Purkinje cell (primary cell): ENCODE measurements at places on chromosomes 7 and 10. TPM values are rescaled to one million over a fixed set of nuclear protein-coding genes. Genes with fewer than 3 reads are reported as not detected.

Gene MAT1A
- polyA plus RNA-seq, result not detected in 2 replicates

Gene HOXA3
- not detected in 2 replicates for polyA plus RNA-seq

Gene STOX1
- 5.8 and 9.3 TPM in 2 replicates for polyA plus RNA-seq

Gene RTKN2
- 0.04 and 1.2 TPM in 2 replicates for polyA plus RNA-seq

Gene OPN4
- 0.20 TPM in 1 of 2 replicates, not detected in the other for polyA plus RNA-seq

Gene CEP55
- not detected in 2 replicates for polyA plus RNA-seq

Gene INSYN2A
- polyA plus RNA-seq, result 0.60 and 0.74 TPM in 2 replicates

Gene SLC26A3
- not detected in 2 replicates for polyA plus RNA-seq

Gene EN2
- 6.1 and 9.4 TPM in 2 replicates for polyA plus RNA-seq

Gene SEMA3D
- 0.20 and 0.98 TPM in 2 replicates for polyA plus RNA-seq

Gene AKR1C1
- 0.85 and 25.5 TPM in 2 replicates for polyA plus RNA-seq

Gene HOXA10
- not detected in 2 replicates for polyA plus RNA-seq

Gene FEZF1
- polyA plus RNA-seq, result not detected in 2 replicates

Gene SPDYE6
- 0.46 TPM in 1 of 2 replicates, not detected in the other for polyA plus RNA-seq

Gene CPEB3
- 22.4 and 23.4 TPM in 2 replicates for polyA plus RNA-seq

Gene NAT16
- polyA plus RNA-seq, result not detected in 2 replicates

Gene RNLS
- 9.4 and 12.3 TPM in 2 replicates for polyA plus RNA-seq

Gene PRPS1L1
- not detected in 2 replicates for polyA plus RNA-seq

Gene C10orf67
- 0.27 TPM in 1 of 2 replicates, not detected in the other for polyA plus RNA-seq

Gene CDHR3
- polyA plus RNA-seq, result 3.6 and 4.5 TPM in 2 replicates

Gene WDR86
- polyA plus RNA-seq, result not detected in 2 replicates

Gene VIPR2
- not detected in 2 replicates for polyA plus RNA-seq

Gene GPR26
- 0.06 and 0.67 TPM in 2 replicates for polyA plus RNA-seq

Gene MMP21
- not detected in 2 replicates for polyA plus RNA-seq

Gene ZNF239
- 10.9 and 16.4 TPM in 2 replicates for polyA plus RNA-seq

Gene PVRIG
- polyA plus RNA-seq, result not detected in 2 replicates

Gene PTPRN2
- 1.4 and 7.6 TPM in 2 replicates for polyA plus RNA-seq

Gene NPFFR1
- 0.13 and 0.71 TPM in 2 replicates for polyA plus RNA-seq

Gene TMEM176B
- 2.5 TPM in 1 of 2 replicates, not detected in the other for polyA plus RNA-seq

Gene POT1
- polyA plus RNA-seq, result 23.2 and 26.0 TPM in 2 replicates

Gene SCART1
- polyA plus RNA-seq, result 0.67 and 0.71 TPM in 2 replicates

Gene URGCP
- polyA plus RNA-seq, result 20.1 and 21.0 TPM in 2 replicates

Gene CCL24
- polyA plus RNA-seq, result not detected in 2 replicates

Gene CNTNAP2
- 21.3 and 33.0 TPM in 2 replicates for polyA plus RNA-seq

Gene LIPN
- polyA plus RNA-seq, result not detected in 2 replicates

Gene HYAL4
- not detected in 2 replicates for polyA plus RNA-seq

Gene KLHDC10
- polyA plus RNA-seq, result 14.5 and 15.9 TPM in 2 replicates

Gene ACTL6B
- 15.7 and 21.5 TPM in 2 replicates for polyA plus RNA-seq

Gene EPHB6
- 1.4 and 58.4 TPM in 2 replicates for polyA plus RNA-seq
